ENCODE measurements at places on chromosomes 6 and 20.

DNA sequence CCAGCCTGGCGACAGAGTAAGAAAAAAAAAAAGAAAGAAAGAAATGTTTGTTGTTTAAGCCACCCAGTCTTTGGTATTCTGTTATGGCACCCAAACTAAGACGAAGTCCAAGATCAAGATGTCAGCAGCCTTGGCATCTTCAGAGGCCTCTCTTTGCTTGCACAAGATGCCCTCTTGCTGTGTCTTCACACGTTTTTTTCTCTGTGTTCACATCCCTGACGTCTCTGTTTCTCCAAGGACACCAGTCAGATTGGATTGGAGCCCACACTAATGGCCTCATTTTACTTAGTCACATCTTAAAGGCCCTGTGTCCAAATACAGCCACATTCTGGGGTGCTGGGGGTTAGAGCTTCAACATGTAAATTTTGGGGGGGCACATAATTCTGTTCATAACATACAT, 380.9 kb downstream of the GJA1 start:
- DNase-seq, result no peak

- DNase-seq, result no peak
These were observed 73.0 kb upstream of the TSHZ2 start for GRCh38 chr20:52899041-52899608.

DNA sequence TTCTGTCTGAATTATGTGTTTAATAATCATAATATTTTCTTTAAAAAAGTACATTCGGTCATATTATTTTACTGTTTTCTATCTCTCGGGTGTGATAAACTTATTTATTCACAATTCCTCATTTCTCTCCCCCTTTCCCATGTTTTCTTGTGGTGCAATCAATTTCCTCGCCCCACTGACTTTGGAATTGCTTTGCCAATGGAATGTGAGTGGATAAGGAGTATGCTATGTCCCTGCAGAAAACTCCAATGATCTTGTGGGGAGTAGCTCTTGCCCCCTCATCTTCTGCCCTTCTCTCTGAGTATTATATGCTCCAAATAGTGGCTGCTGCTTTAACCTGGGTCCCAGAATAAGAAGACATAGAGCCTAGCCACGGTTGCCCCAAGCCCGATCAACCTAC, 64.1 kb downstream of the HMGN3 start:
- no peak for DNase-seq

- no peak for DNase-seq
These were observed 15.7 kb downstream of the MTG2 start for GRCh38 chr20:62198496-62198895.

DNA sequence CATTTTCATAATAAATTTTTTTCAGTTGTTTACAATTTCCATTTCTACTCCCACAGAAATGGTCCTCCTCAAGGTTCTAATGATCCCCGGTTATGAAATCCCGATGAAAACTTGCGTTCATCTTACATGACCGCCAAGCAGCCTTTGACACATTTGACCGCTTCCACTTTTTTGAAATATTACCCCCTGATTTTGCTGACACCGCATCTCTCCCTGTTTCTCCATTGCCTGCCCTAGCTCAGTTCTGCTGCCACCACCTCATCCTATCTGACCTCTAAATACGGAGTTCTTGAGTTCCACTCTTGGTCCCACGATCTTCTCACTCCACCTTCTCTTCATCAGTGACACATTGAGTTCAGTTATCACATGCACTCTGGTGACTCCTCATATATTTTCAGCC, 74.1 kb downstream of the SLC35B3 start:
- DNase-seq, result no peak

DNA sequence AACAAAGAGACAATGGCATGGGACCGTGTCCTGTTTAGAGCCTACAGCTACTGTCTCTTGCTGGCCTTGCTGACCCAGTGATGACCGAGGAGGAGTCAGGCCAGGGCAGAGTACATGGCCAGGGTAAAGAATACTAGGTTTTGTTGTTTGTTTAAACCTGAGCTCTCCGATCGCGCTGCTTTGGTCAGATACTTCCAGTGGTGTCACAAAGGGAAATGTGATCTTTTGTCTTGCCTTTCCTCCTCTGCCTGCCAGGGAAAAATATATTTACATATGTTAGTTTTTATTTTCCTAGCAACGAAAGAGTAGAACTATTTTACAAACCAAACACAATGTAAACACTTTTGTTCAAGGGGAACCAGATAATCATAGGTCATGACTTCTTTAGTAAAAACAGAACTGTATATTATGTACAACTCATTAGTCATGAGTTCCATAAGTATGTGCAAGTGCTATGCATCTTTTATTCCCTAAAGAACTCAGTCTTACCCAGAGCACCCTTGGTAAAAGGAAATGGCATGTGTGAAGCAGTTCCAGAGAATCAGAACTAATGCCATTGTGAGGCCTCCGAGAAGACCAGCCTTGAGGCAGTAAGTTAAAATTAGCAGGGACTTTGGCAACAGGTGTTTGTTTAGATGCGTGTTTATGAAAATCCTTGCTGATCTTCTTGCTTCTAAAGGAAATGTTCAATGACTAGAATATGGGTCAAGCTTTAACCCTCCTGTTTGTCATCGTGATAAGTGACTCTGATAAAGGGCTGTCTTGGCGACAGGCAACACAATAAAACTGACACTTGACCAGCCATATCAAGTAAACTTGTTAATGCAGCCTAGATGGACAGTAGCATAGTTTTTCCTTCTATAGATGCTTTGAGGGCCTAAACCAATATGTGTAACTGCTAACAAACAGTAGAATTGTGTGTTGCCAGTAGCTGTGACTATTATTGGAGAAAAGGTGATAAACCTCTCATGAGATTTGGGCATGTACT, 204.6 kb downstream of the NKAIN2 start:
- DNase-seq, result no peak

DNA sequence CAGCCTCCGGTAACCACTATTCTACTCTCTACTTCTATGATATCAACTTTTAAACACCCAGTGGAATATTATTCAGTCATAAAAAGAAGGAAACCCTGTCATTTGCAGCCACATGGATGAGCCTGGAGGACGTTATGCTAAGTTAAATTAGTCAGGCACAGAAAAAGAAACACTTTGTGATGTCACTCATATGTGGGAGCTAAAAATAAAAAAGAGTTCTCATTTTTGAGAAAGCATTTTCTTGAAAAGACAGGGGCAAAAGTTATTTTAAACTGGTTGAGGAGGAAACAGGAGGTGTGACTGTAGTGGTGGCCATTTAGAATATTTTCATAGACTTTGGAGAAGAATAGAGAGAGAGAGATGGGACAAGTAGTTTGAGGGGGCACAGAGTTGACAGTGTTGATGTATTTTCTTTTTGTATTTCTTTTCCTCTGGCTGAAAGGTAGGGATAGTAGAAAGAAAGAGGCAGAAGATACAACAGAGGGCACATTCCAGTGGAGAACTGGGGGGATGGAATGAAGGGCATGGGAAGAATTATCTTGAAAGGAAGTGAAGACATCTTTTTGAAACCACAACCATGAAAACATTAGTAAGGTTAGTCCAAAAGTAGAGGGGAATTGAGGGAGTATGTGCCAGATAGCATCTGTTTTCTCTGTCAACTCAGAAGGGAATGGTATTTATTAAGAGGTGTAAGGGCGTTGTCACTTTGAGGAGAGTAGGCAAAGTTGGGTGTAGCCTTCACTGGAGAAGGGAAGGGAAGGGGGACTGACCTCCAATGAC, 181.3 kb upstream of the GMDS start:
- DNase-seq, result no peak
